ENCODE measurements at places on chromosomes 1 and 21.

GRCh38 chr1:30782361-30783255 is 25.0 kb upstream of the LAPTM5 start:
- DNase-seq = peak; percentile 53

DNA sequence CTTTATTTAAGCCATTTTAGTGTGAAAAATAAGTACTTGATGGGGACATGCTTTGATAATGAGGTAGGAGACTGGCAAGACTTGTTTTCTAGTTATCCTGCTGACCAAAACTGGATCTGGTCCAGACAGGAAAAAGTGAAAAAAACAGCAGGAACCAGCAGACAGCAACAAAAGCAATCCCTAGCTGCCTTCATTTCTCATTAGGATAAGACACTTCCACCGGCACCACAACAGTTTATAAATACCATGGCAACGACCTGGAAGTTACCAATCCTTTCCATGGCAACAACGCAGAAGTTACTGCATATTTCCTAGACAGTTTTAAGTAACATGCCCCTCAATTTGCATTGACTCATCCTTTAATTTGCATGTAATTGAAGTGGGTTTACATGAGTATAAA is 993.8 kb upstream of the NCAM2 start:
- no peak for DNase-seq

- DNase-seq = no peak
These were observed 71.7 kb downstream of the TRIM11 start for GRCh38 chr1:228334954-228335353.

- DNase-seq = peak; percentile 3
These were observed at the start of gene SHISA4 for GRCh38 chr1:201888282-201889089. SHISA4 (plus strand) TSS chr1:201888898; CDS start chr1:201888995, 97 bp downstream.

GRCh38 chr1:245715291-245715701 is 560.5 kb downstream of the KIF26B start:
- DNase-seq = no peak

- no peak for DNase-seq
These were observed 2.1 kb upstream of the PLEKHA6 start for GRCh38 chr1:204361781-204362180.

- DNase-seq = no peak
These were observed 15.3 kb upstream of the ZSWIM5 start for GRCh38 chr1:45221716-45222115.

DNA sequence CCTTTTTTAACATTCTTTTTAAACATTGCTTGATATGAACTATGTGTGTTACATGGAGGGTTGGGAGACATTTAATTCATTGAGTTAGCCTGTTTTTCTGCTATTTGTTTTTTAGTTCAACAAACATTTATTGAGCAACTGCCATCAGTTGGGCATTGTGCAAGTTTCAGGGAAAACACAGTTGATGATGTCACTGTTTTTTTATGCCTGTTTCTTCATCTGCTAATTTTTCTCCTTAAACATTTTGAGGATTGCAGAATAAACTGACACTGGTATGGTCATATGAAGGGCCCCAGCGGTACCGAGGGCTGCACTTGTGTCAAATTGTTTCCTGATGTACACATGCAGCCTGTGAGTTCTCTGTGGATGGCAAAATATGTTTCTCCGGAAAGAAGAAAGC is 253.0 kb downstream of the FGGY start:
- no peak for DNase-seq

DNA sequence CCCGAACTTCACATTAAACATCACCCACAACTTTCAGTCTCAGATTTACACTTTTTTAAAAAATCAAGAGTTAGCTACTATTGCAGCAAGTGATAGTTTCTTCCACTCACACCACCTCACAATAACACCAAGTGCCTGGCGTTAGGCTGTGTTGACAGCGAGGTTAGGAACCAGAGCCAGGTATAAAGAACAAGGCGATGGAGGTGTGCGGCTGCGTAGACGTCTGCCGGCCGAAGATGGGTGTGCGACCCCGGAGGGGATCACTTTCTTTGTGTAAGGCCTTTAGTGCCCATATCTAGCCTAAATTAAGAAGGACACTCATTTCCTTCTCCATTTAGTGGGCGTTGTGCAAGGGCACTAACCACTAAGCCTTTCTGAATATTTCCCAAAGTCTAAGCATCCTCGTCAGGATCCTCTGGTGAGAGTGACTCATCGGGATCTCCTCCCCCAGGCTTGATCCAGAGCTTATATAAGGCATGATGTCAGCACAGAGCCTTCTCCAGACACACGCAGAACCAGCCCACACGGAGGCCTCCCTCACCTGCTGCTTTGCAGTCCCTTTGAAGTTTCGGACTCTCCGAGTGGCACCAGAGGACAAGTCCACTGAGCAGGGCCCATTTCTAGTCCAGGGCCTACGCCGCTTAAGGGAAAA is 11.8 kb downstream of the NHLH2 start:
- DNase-seq = no peak

DNA sequence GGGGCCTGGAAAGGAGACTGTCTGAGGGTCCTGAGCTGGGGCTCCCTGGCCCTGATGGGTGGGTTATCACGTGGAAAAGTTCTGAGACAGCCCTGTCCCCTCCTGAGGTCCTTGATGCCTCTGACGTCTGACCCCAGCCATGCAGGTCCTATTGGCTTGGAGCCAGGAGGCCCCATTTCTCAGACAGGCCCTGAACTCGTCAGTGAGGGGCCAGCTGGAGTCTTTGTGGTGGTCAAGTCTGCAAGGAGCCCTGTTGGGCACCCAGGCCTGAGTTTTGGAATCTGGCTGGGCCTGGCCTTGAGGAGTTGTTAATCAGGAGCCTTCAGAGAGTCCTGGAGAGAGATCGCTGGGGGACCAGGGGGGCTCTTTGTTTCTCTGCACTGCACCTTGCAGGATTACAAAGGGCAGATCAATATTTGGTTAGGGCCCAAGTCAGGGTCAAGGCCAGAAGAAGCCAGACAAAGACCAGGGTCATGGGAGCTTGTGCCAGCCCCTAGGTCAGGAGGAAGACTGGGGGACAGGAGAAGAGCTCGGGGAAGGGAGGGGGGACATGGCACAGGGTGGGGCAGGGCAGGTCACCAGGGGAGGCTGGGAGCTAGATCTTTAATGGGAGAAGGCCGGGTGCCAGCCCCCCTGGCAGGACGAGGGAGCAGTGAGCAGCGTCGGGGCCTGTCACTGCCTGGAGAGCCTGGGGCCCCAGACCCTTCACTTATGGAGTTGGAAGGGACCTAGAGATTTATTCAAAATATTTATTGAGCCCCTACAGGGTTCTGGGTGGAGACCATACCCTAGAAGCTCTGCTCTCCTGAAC is 83.2 kb downstream of the PTPRU start:
- DNase-seq = no peak

- DNase-seq = no peak
These were observed 14.8 kb upstream of the GPR88 start for GRCh38 chr1:100523038-100523652.

DNA sequence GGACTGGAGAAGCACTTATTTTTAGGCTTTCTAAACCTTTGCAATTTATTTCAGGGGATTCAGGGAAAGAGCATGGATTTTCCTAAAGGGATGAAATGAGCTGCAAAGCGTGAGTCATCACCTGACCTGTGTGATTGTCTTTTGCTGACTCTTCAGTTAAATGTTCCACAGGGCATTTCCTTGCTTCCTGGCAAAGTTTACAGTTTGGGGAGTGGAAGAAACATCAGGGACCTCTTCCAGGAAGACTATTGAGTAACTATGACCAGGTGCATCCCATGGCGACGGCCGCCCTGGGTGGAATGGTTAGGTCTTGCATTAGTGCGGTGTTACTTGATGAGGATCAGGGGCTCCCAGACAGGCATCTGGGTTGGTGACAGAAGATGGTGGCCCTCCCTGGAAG is 79.5 kb upstream of the SIPA1L2 start:
- DNase-seq = no peak

DNA sequence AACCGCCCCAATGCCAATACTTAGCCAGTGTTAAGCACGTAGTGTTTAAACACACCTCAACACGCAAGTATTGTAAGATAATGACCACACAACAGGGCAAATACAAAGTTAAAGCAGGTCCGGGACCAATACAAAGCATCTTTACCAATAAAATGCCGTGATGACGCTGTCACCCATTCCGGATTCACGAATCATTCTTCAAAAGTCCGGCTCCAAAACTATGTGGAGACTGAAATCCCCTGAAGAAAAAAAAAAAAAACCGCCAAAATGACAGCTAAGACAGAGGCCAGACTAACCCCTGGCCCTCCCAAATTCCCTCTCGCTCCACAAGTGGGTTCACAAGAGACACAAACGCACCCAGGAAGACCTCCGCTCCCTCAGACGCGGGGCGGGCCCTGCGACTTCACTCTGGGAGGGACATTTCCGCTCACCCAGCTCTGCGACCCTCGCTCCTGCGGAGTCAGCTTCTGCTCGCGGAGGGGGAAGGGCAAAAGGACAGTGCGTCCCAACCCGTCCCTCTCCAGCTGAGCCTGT is 625 bp upstream of the DARS2 start:
- no peak for DNase-seq

DNA sequence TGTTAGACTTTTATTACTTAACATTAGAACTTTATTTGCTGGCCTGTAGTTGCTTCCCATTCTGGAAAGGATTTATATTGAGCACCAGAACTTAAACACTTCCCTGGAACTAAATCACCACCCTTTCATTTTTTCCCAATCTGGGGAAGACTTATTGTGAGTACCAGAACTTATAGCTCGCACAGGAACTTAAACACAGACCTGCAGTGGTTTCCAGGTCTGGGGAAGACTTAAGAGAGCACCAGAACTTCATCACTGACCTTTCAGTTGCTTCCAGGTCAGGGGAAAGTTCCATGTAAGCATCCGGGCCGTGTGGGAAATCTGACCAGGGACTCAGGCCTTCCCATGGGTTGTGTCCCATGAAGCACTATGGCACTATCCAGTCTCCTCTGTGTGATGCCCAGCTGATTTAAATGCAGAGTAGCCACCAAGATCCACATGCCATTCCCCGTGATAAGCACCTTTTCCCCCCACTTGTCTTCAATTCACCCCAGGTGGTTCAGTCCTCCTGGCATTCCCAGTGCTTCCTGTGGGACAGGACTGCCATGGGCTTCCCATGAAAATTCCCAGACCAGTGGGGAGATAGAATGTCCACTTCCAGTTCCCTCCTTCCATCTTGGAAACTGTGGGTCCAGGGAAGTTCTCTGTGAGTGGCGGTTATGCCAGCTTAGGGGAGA is 48.9 kb downstream of the C4BPA start:
- no peak for DNase-seq

DNA sequence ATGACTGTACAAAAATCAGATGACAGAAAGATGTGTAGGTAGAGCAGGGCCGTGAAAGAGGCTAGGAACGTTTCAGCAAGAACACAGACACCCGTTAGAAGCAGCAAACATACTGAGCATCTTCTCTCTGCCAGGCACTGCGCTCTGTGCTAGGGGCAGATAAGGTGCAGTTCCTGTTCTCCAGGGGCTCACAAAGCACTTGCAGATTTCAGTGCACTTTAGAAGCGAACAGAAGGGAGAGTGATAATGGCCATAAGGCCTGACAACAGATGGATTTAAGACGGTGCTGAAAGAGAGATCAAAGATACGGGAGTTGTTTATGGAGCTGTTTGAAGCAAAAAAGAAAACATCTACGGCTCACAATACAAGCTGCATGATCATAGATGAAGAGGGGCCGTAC is 200.3 kb upstream of the FOXD3 start:
- no peak for DNase-seq

DNA sequence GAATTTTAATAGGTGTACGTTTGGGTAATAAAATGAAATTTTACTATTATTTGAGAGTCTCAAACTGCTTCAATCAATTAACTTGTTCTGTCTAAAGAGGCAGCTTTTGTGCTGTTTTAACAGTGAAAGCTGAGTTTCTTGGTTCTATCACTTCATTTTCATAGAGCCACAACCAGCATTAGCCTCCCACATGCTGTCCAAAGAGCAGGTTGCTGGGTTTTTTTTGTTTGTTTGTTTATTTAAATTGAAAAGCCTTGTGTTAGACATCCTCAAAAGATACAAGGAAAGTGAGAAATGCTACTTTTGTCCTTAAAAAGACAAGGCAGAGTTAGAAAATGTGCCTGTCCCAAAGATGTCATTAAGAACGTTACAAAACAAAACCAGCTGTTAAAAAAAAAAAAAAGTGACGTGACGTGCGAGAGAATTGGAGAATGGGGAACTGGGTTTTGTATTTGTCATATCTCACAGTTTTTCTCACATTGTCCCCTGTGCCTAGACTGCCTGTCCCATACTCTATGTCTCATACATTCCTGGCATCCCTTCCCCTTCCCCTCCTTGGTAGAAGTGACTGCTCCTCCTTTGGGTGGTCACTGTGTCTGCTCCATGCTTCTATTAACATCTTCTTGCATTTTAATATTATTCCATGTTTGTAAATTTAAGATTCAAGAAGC is 63.1 kb upstream of the CD34 start:
- DNase-seq = no peak
